ENCODE measurements at places on chromosomes 1 and 21. TPM values are rescaled to one million over a fixed set of nuclear protein-coding genes. Genes with fewer than 3 reads are reported as not detected.

Gene CFHR3
- not detected for total RNA-seq

Gene EPHB2
- 8.1 TPM for total RNA-seq

Gene LCA5L
- total RNA-seq, result 0.35 TPM

Gene LRRC39
- 0.12 TPM for total RNA-seq

Gene CTXND2
- not detected for total RNA-seq

Gene IL19
- not detected for total RNA-seq

Gene KIF26B
- total RNA-seq, result 10.6 TPM

Gene SDC3
- total RNA-seq, result 9.3 TPM

Gene FAM177B
- not detected for total RNA-seq

Gene ANXA9
- total RNA-seq, result 0.08 TPM

Gene CRYAA
- total RNA-seq, result not detected

Gene SIM2
- 3.6 TPM for total RNA-seq

Gene HES5
- not detected for total RNA-seq

Gene HCN3
- 0.53 TPM for total RNA-seq

Gene CFAP107
- total RNA-seq, result not detected

Gene CXADR
- 1.6 TPM for total RNA-seq

Gene NUAK2
- total RNA-seq, result 0.70 TPM

Gene RSPH1
- not detected for total RNA-seq

Gene DMRTA2
- 0.08 TPM for total RNA-seq

Gene SLC2A5
- 23.5 TPM for total RNA-seq

Gene TNFRSF18
- not detected for total RNA-seq

Gene LAPTM5
- not detected for total RNA-seq

Gene GABRD
- 0.12 TPM for total RNA-seq

Gene CATSPERE
- 1.3 TPM for total RNA-seq

Gene ANKRD65
- total RNA-seq, result 0.23 TPM

Gene PRDX1
- 521 TPM for total RNA-seq

Gene COL24A1
- 0.12 TPM for total RNA-seq

Gene RBM11
- total RNA-seq, result not detected

Gene HRNR
- not detected for total RNA-seq

Gene MIXL1
- not detected for total RNA-seq

Gene S100A14
- total RNA-seq, result 0.30 TPM

Gene CCDC24
- total RNA-seq, result 2.2 TPM

Gene NPPB
- 4.7 TPM for total RNA-seq

Gene LCK
- total RNA-seq, result not detected

Measured in smooth muscle cell of the coronary artery (primary cell).